ENCODE measurements at places on chromosomes 2 and 18.
A peak's percentile ranks its signal among the peaks of the same experiment; 100 is the strongest.

GRCh38 chr2:130334026-130334425 is 8.7 kb upstream of the IMP4 start:
- DNase-seq: no peak

GRCh38 chr2:31378389-31378788 is 36.2 kb downstream of the XDH start:
- no peak for DNase-seq

DNA sequence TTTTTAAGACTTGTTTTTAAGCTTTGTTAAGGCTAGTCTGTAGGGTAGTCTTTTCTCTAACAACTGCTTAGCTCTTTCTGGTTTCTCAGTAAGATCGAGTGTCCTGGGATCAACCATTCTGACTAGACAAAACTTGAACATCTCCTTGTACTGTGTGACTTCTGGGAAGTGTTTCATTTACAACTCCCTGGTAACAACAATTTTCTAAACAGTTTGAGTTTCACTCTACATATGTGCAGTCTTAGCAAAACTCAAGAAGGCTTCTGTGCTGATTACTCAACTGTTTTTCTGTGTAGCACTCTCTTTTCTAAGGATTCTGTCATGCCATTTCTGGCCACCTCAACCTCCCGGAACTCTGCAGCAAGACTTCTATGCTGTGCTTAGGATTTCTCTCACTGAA is 204.5 kb downstream of the KIAA1328 start:
- DNase-seq: no peak

DNA sequence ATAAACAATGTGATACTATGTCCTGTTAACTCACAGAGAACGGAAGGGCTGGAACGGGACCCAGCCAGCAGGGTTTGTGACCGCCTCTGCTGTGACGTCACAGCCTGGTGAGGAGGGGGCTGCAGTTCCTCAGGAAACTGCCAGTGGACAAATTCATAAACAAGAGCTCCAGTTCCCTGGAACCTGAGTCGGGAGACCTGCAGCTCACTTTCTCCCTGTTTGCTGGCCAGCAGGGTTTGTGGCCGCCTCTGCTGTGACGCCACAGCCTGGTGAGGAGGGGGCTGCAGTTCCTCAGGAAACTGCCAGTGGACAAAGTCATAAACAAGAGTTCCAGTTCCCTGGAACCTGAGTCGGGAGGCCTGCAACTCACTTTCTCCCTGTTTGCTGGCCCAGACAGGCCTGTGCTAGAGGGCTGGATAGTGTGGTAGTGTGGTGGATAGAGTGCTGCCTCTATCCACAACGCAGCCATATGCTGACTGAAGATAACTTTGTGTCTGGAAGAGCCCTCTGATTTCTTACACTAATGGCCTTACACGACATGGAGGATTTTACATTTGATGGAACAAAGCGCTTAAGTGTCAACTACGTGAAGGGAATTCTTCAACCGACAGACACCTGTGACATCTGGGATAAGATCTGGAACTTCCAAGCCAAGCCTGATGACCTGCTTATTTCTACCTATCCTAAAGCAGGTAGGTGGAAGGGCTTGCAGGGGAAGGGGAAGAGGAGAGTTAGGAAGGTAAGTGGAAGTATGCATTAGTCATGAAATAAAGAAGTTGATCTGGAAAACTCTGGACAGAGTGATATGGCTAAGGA is at the start of gene SULT1C4:
TSS of gene SULT1C4 (plus strand) at position 140 of the 816 bp plus-strand sequence. CDS start at position 524, 384 bp downstream.
- peak; percentile 4 for DNase-seq

DNA sequence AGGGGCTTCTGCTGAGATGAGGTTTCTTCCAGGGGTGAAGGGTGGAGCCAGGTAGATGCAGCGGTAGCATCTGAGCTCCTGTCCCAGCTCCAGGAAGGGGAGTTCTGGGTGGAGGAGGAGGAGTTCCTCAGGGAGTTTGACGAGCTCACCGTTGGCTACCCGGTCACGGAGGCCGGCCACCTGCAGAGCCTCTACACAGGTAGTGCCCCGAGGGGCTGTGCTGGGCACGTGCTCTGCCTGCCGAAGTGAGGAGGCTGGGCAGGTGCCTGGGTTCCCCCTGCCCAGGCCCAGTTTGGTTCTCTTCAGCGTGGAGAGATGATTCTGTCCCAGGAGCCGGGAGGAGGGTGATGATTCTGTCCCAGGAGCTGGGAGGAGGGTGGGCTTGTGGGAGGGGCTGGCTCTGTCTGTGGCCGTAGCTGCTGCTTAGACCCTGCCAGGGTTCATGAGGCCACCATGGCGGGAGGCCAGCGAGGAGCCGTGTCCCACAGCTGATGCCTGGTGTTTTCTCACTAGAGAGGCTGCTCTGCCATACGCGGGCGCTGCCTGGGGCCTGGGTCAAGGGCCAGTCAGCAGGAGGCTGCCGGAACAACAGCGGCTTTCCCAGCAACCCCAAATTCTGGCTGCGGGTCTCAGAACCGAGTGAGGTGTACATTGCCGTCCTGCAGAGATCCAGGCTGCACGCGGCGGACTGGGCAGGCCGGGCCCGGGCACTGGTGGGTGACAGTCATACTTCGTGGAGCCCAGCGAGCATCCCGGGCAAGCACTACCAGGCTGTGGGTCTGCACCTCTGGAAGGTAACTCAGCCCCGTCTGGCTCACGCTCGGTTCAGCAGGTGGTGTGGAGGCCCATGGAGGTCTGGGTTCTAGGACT is 8.2 kb downstream of the CAPN10 start:
- no peak for DNase-seq

GRCh38 chr2:173855661-173856060 is 109.5 kb downstream of the SP3 start:
- no peak for DNase-seq

GRCh38 chr2:149826471-149827125 is 239.0 kb upstream of the MMADHC start:
- no peak for DNase-seq

DNA sequence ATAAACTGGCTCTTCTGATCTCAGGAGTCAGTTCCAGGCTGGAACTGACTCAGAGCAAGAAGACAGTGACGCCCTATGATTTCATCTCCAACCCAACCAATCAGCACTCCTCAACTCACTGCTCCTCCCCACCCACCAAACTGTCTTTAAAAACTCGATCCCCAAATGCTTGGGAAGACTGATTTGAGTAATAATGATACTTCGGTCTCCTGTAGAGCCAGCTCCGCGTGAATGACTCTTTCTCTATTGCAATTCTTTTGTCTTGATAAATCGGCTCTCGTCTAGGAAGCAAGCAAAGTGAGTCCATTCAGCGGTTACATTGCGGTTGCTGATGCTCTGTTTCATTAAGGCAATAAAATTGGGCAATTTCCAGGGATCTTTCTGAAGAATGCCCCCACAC is 1025.3 kb upstream of the CNTNAP5 start:
- no peak for DNase-seq

GRCh38 chr2:98009887-98010760 is 14.4 kb upstream of the TMEM131 start:
- DNase-seq: no peak

DNA sequence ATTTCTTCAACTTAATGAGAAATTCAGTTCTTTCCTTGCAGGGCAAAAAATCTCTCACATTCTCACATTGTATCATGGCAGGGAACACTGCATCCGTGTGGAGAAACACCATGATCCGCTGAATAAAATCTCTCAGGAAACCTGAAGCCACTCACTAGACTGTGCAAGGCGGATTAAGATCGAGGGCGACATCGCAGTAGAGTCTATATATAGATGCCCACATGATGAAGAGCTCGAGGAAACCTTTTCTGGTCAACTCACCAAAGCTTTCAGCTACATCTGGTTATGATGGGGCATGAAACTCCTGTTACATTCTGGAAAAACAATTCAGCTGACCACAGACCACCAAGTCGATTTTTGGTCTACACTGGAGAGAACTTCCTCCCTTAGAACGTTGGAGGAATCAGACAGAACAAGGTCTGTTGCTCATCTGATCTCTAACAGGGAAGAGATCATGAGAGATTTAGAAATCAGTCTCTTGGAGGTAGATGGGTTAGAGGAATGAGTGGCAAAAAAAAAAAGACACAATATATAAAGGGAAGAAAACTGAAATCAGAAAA is 162.9 kb upstream of the ZNF516 start:
- DNase-seq: no peak

DNA sequence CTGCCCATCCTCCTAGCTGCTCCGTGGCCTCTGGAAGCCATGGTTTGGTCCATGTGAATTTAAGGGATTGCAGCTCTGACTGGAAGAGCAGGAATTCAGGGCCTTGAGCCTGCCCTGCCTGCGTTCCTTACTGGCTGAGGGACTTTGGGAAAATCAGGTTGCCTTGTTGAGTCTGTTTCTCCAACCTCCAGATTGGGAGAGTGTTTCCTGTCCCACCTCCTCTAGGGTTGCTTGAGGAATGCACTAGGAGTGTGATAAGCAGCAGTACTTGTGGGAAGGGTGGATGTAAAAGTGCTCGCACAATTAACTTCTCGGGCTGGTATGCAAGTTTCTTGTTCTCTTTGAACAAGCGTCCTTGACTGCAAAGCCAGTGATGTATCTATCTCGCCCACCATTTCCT is 84.4 kb upstream of the YWHAQ start:
- no peak for DNase-seq

DNA sequence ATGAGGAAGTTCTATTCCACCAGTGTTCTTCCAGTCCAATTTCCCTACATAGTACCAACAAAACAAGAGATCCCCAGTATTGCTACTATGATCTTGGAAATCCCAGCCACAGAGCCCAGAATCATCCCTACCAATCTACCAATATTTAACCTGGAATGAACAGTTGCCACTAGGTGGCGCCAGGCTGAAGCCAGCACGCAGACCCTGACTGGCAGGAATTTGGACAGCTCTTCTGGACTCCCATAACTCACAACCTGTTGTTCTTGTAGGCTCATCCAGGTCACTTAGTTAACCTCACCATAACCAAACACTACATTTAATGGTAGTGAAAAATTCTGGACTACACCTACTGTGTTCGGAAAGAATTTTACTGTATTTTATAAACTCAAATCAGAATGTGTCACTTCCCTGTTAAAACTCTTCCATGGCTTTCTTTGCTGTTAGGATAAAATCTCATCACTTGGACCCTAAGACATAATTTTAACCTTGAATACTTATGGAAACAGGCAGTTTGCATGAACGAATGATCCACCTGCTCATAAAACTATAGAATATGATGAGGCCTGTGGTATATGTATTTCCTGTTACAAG is 59.8 kb upstream of the SLC38A11 start:
- no peak for DNase-seq

DNA sequence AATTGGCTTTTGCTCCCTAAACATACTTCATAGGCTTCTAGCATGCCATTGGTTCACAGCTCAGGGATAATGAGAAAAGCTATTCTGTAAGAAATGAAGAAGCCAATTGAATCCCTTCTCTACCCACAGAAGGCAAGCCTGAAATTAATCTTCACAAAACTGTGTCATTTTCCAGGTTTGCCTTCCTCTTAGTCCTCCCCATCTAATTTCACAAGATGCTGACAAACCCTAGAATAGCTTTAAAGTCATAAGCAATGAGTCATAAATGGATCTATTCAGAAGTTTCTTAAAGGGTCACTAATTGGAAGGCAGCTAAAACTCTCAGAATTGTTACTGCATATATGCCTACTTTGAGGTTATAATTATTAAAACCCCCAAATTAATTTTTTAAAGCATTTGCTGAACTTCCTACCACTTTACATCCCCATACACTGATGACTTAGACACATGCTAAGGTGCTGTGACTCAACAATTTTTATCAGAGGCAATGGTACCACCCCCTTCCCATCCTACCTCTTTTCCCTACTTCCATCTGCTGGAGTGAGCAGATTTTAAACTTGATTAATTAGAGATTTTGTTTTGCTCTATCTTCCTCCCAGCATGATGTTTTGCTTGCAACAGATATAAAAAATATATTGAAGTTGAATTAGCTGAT is 51.3 kb upstream of the NABP1 start:
- no peak for DNase-seq

GRCh38 chr2:197209742-197210408 is 100.7 kb downstream of the ANKRD44 start:
- no peak for DNase-seq

DNA sequence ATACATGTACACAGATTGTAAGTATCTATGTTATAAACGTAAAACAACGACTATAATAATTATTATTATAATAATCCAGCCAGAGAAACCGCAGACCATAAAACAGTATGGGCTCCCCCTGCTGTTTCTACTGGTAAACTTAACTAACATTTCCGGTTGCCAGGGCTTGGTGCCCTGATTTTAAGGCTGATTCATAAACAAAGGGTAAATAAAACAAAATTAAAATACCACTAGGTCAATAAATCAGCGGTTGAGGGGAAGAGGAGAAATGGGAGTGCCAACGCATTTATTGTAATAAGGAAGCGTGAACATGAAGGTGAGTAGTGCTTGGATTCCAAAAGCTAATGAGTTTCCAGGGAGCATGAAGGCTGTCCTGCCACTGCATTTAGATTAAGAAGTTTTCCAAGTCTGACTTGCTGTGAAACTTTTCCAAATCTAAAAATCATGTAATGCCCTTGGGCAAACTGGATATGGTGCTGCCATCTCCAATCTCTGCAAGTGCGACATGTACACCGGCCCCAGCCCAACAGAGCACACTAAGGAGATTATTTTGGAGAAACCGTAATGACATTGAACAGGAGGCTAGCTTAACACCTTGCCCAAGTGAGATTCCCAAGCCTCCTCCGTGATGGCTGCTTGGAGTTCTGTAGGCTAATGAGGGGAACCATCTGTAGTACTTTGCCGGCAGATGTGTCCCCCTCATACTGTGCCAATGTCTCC is 50.7 kb upstream of the HNRNPA3 start:
- DNase-seq: peak; percentile 36

DNA sequence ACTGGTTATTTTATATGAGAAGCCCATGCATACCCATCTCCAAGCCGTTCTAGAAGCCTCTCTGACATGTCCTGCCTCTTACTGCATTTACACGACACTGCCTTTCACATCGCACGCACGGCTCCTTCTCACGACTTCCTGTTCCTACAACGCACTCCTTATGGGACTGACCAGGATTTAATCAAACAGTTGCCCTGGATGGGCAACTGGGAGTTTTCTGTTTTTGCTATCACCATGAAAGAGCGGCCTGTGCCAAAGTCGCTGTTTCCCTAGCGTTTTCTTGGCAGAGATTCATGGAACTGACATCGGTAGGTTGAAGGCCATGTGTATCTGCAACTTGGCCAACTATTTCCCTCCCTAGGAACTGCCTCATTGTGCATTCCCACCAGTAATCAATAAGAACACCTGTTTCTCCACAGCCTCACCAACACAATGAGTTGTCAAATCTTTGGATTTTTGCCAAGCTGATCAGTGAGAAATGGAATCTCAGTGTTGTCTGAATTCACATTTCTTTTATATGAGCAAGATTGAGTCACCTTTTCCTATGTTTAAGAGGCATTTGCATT is 97.2 kb upstream of the OTOS start:
- DNase-seq: no peak

- no peak for DNase-seq
Observed at GRCh38 chr2:105733875-105734274, 10.8 kb upstream of the NCK2 start.

- DNase-seq: no peak
Observed at GRCh38 chr2:111932841-111933291, 34.5 kb downstream of the MERTK start.

- no peak for DNase-seq
Observed at GRCh38 chr18:58952858-58953257, 88.2 kb downstream of the ZNF532 start.

- DNase-seq: no peak
Observed at GRCh38 chr2:167935803-167936110, 311.6 kb downstream of the STK39 start.
